ENCODE measurements at places on chromosomes 1 and 21. TPM values are rescaled to one million over a fixed set of nuclear protein-coding genes. Genes with fewer than 3 reads are reported as not detected.

The ZBTB37 gene
- total RNA-seq, result 12.5 TPM

The PYHIN1 gene
- total RNA-seq, result 0.95 TPM

The VWA1 gene
- total RNA-seq, result 72.6 TPM

The PTBP2 gene
- 12.1 TPM for total RNA-seq

The NBPF20 gene
- 2.1 TPM for total RNA-seq

The S100A12 gene
- total RNA-seq, result 31.7 TPM

The LIN28A gene
- total RNA-seq, result not detected

The FAAH gene
- total RNA-seq, result 22.2 TPM

The DNAJC6 gene
- total RNA-seq, result 4.6 TPM

The USP48 gene
- total RNA-seq, result 107 TPM

The SPRR2D gene
- not detected for total RNA-seq

The SYCP1 gene
- total RNA-seq, result not detected

The CR1L gene
- 1.3 TPM for total RNA-seq

The VHLL gene
- not detected for total RNA-seq

The GCSAML gene
- 1.4 TPM for total RNA-seq

The OPTC gene
- total RNA-seq, result not detected

The RCSD1 gene
- total RNA-seq, result 22.7 TPM

The KRTAP22-1 gene
- not detected for total RNA-seq

The GRIK1 gene
- not detected for total RNA-seq

The ENAH gene
- 75.4 TPM for total RNA-seq

The SLC66A1 gene
- total RNA-seq, result 22.4 TPM

The TEX35 gene
- not detected for total RNA-seq

The STUM gene
- 0.58 TPM for total RNA-seq

The SLFNL1 gene
- 2.8 TPM for total RNA-seq

The SH2D1B gene
- 1.5 TPM for total RNA-seq

The PLA2G2D gene
- total RNA-seq, result 0.57 TPM

The NEGR1 gene
- total RNA-seq, result 3.7 TPM

The DARS2 gene
- total RNA-seq, result 15.7 TPM

The JTB gene
- total RNA-seq, result 105 TPM

The KRTAP19-7 gene
- not detected for total RNA-seq

The SHISA4 gene
- 15.8 TPM for total RNA-seq

The SLC25A34 gene
- total RNA-seq, result 4.2 TPM

The A3GALT2 gene
- total RNA-seq, result 0.28 TPM

The PDZK1IP1 gene
- 72.6 TPM for total RNA-seq

The AADACL3 gene
- not detected for total RNA-seq

The SYTL1 gene
- 10.5 TPM for total RNA-seq

The FCRL5 gene
- 1.7 TPM for total RNA-seq

The MAP10 gene
- total RNA-seq, result 2.7 TPM

The ADGRL2 gene
- 72.8 TPM for total RNA-seq

The DMBX1 gene
- total RNA-seq, result 0.09 TPM

The IL12RB2 gene
- total RNA-seq, result 0.40 TPM

The SPRR3 gene
- total RNA-seq, result 1.9 TPM

The CHI3L1 gene
- 46.4 TPM for total RNA-seq

The SPATA17 gene
- total RNA-seq, result 13.4 TPM

The PRAMEF13 gene
- total RNA-seq, result not detected

The DENND2C gene
- 6.1 TPM for total RNA-seq

The COL9A2 gene
- 16.0 TPM for total RNA-seq

The PTPN22 gene
- total RNA-seq, result 6.9 TPM

The SRSF4 gene
- total RNA-seq, result 66.2 TPM

The GNPAT gene
- 42.0 TPM for total RNA-seq

The ICOSLG gene
- total RNA-seq, result 1.6 TPM

The AGT gene
- 3.5 TPM for total RNA-seq

The ELF3 gene
- total RNA-seq, result 219 TPM

The UBXN10 gene
- total RNA-seq, result 19.7 TPM
